NCI-H1436 treated with DMSO at 0.1 percent for 48 hours (cell line): ENCODE measurements at places on chromosomes 1 and 21.

- DNase-seq: peak; percentile 11
Observed at GRCh38 chr1:156959414-156959813, 39.0 kb downstream of the LRRC71 start.

DNA sequence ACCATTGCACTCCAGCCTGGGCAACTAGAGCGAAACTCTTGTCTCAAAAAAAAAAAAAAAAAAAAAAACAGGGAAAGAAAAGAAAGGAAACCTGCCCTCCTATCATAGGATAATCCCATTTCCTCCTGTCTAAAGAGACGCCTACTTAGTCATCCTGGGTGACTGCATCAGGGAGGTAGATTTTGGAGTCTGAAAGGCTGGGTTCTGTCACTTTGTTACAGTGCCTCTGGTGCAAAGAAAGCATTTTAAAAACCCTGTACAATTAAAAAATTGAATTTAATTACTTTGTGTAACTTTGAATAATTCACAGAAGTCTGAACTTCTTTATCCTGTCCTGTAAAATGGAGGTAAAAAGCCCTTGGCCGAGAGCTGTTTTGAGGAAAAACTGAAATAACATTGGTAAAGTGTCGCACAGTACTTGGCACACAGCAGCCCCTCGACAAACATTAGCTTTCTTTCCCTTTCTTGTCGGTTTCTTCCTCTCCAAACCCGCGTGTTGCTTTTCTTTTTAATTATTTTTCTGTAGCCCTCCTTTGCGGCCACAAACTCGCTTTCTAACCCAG, 657 bp upstream of the HDAC1 start:
- DNase-seq: no peak

GRCh38 chr1:89519779-89520358, 4.8 kb upstream of the LRRC8B start:
- DNase-seq: no peak

GRCh38 chr21:27424601-27425000, 457.7 kb upstream of the ADAMTS5 start:
- no peak for DNase-seq

GRCh38 chr1:52531249-52531872, 21.5 kb downstream of the TUT4 start:
- DNase-seq: no peak

- peak; percentile 62 for DNase-seq
Observed at GRCh38 chr1:86833461-86834215, 80.3 kb downstream of the SELENOF start.

DNA sequence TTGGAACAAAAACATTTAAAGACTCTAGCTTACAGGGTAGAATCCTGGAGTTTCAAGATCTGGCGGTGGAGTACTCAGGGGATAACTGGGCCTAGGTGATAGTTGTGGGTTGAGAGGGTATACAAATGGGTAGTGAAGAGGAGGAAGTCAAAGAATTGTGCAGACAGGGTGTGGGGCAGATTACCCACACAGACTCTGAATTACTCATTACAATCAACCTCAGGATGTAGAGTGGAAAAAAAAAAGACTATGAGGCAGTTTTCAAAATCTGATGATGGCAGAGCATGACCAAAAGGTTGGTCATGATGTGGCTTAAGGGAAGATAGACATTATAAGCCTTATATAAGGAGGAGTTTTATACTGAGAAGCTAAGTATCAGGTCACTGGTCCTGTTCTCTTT, 44.1 kb upstream of the GLIS1 start:
- no peak for DNase-seq

GRCh38 chr1:183847641-183848040, 42.7 kb downstream of the RGL1 start:
- DNase-seq: no peak

GRCh38 chr1:219281831-219282230, 108.2 kb downstream of the LYPLAL1 start:
- DNase-seq: no peak

- DNase-seq: no peak
Observed at GRCh38 chr1:7470904-7471638, 300.0 kb upstream of the VAMP3 start.

DNA sequence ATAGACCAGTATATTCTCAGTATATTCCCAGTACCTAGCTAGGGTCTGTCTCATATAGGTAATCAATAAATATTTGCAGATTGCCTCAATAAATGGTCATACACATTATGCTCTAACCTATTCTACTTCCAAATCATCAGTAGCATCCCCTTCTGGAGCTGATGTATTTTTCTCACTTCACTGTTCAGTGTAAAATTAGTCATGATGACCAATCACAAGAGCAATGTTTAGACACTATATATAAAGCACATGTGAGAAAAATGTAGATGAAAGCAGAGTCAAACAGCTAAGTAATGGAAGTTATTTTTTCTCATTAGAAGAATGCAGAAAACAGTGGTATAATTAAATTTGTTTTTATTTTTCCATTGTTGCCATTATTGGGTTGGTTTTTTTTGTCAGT, 34.7 kb downstream of the EPRS1 start:
- DNase-seq: no peak

DNA sequence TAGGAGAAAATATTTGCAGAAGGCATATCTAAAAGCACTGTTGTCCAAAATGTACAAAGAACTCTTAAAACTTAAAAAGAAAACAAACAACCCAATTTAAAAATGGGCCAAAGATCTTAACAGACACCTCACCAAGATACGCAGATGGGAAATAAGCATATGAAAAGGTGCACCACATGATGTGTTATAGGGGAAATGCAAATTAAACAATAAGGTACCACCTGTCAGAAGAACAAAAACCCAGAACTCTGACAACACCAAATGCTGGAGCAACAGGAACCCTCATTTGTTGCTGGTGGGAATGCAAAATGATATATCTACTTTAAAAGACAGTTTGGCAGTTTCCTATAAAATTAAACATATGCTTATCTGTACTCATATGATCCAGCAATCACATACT, 18.1 kb downstream of the SLC2A5 start:
- DNase-seq: no peak
